ENCODE measurements at places on chromosomes 6 and 20.

DNA sequence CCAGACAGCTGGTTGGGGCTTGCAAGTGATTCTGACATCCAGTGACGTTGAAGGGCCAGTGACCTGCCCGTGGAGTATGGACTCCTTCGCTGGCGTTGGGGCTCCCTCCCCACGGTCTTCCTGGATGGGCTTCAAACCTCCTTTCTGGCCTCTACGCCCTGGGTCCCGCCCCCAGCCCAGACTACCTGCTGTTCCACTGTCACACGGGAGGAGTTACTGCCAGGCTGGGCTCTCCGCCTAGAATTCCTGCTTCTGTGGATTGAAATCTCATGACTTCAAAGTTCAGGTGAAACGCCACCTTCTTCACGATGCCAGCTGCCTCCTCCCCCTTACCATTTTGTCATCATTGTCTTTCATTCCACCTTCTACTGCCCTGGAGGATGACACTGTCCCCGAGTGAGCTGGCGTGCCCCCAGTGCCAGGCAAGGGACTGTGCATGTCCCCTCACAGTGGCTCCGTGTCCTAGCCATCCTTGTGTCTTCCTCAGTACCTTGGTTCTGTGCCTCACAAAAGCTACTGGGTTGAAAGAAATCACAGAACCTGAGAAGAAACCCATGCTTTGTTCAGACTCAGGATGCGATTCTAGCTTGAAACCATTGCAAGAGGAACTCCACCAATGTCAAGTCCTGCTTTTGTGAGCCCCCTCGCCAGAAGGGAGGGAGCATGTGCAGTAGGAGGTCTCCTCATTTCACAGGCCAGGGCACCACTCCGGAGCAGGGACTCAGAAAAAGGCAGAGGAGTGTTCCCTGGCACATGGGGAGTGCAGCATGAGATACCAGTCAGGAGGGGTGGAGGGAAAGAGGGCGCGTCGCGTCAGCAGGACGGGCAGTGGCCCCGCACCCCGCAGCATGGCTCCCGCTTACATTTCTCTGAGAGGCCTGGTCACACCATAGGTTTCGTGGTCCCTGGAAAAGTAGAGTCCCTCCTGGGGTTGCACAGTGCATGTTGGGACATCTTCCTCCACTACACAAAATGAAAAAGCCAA is 11.0 kb upstream of the IRF4 start:
- DNase-seq = no peak

GRCh38 chr6:169393753-169394152 is 140.1 kb upstream of the THBS2 start:
- no peak for DNase-seq

DNA sequence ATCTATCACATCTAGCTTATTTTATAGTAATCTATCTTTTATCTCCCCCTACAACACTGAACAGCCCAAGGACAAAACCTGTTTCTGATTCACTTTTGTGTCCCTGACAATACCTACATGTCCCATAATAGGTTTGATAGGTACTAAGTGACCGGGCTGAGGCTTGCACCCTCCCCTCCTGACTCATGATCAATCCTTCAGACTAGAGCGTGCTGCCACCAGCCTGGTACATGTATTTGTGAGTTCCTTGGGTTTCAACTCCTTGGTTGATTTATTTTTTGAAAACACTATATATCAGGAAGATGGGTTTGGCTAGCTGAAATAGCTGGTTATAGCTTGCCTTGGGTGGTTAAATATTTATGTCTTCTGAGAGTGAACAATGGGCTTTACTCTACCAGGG is 41.6 kb upstream of the RAB23 start:
- DNase-seq = no peak

DNA sequence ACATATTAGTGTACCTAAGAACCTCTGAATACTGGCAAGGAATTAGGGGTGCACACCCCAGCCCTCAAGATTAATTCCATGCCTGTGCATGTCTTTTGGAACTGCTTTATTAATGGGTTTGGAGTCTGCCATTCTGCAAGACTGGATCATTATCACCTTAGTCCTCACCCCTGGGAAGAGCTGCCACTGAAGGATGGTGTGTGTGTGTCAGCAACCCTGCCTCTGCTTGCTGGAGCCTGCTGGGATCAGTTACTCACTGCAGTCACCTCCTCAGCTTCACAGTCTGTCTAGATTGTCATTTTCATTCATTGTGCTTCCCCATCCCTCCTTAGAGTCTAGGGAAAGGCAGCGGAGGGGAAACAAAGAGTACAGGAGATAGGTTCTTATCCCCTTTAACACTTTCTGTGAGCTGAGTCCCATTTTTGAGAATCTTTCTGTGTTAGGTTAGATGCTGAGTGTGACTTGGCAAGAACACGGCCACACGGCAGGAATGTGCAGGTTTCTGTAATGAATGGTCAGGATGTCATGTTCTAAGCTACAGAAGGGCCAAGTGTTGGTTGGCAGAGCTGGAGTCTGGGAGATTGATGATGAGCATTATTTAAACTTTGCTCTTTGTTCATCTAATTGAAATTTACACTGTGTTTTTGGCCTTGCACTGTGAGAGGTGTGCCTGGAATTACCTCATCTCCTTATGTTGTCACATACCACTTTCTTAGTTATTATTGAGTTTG is 21.1 kb downstream of the GHRH start:
- no peak for DNase-seq

- no peak for DNase-seq
Observed at GRCh38 chr20:3987296-3987695, 28.1 kb downstream of the RNF24 start.

- no peak for DNase-seq
Observed at GRCh38 chr6:42781546-42781795, 381 bp upstream of the BICRAL start.

GRCh38 chr6:43784049-43784855 is 14.2 kb downstream of the VEGFA start:
- no peak for DNase-seq

GRCh38 chr6:163958646-163959045 is 544.1 kb downstream of the QKI start:
- no peak for DNase-seq

DNA sequence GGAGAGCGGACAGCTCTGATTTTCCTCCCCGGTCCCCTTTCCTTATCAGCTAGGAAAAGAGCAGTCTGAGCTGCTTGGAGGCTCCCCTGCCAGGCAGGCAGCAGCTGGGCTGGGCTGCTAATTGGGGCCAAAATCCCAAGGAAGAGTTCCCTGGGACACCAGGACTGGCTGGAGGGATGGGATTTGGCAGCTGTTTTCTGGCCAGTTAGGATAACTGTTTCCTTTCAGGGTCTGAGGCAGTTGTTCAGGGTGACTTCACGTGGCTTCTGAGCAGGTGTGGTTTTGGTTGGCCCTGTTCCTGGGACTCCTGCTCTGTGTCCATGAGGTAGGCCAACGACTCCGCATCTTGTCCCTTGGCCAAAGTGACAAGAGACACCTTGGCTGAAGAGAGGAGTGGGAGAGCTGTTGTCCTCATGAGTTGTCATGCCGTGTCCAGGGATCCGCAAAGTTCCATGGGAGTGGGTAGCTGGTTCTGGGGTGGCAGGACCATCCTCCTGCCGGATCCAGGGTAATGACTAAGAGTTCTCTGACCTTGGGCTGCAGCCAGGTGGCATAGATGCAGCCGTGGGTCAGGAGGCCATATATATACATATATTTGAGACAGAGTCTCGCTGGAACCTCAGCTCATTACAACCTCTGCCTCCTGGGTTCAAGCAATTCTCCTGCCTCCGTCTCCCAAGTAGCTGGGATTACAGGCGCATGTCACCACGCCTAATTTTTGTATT is 21.2 kb downstream of the MRPS18A start:
- no peak for DNase-seq

GRCh38 chr6:106611030-106611429 is 18.3 kb downstream of the RTN4IP1 start:
- DNase-seq = no peak

DNA sequence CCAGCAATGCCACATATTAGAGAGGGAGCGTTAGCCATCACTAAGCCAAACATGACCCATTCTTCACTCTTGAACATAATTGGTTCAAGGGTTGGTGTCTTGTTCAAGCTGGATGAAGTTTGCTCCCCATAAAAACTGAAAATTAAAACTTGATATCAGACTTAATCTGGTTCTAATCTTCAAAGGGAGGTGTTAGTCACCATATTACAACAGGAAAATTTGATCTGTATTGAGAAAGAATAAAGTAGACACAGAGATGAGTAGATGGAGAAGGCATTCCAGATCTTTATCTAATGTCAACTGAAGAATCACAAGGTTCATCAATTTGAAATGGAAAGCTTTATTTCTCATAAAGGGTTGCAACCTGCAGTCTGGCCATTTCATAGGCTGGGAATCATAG is 972.8 kb downstream of the HACE1 start:
- DNase-seq = no peak
